ENCODE measurements at places on chromosomes 1 and 21.

- DNase-seq: no peak
These were observed 54.4 kb downstream of the PRSS38 start for GRCh38 chr1:227869851-227870305.

DNA sequence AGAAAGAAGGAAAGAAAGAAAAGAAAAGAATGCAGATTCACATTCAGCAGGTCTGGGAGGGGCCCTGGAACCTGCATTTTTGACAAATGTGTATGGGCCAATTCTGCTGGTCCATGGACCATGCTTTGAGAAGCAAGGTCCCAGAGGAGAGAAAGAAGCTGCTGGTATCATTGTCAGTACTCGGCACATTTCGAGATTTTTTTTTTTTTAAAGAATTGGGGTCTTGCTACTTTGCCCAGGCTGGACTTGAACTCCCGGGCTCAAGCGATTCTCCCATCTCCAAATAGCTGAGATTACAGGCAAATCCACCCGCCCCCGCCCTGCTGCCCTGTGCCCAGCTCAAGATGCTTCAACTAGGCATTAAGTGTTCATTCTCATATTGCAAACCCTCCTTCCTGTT is 13.6 kb upstream of the DISP3 start:
- DNase-seq: no peak

GRCh38 chr1:56345831-56346230 is 233.5 kb downstream of the PLPP3 start:
- no peak for DNase-seq

DNA sequence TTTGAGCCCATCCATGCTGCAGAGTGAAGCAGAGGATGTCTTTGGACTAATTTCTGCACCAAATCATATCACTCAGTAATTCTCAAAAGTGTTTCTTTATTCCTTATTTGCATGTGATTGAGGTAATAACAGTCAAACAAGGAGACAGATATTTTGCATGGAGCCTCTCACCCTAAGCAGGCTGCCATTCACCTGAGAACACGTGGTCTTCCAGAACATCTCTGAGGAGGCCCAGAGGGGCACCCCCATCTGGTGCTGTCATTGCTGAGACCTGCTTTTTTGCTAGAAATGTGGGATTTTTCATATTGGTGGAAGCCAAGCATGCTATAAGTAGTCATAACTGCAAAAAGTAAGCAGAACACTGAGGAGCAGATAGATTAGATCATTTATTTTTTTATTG is 7.7 kb downstream of the SLC37A1 start:
- no peak for DNase-seq

DNA sequence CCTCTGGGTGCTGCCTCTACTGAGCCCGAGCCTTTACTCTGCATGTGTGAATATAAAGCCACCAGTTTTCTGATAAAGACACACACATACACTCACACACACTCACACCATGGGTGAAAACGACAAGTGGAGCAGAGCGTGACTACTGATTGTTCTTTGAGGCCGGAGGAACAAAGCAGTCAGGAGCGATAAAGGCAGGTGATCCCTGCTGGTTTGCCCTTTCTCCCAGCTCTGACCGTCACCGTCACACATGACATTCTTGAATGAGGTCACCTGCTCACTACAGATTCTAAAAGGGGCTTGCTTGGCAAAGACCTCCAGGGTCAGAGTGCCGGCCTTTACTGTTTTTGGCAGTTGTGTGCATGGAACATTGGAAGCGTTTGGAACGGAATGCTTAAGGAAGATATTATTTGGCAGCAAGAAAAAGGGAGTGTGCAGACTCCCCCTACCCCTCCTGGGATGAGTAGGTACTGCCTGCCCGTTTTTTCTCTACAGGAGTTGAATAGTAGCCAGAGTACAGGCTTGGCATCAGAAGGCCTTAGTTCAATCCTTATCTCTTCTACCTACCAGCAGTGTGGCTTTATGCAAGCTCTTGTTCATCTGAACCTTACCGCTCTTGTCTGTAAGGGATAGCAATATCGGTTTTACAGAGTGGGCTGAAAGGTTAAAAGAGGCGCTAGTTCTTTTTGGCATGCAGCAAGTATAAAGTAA is 79.7 kb downstream of the PBX1 start:
- no peak for DNase-seq

DNA sequence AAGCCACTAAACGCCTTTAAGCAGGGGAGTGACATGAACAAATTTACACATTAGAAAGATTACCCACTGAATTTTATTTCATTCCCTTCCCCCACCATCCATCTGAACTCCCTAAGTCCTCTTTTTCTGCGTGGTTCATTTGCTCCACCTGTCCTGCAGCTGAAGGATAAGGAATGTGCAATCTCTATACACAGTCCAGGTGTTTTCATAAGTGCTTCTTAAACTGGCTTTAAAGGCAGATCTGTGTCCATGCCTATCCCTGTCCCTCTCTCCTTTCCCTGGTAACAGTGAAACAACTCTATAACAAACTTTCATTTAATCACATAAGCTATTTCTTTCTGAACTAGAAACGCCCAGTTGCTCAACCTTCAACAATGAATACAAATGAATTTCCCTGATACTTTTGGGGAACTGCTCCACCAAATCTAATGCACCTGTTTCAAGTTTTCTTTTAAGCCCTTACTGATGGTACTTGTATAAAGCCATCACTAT is 8.4 kb downstream of the GSTM3 start:
- DNase-seq: no peak

GRCh38 chr1:245812278-245812677 is 657.5 kb downstream of the KIF26B start:
- DNase-seq: no peak

DNA sequence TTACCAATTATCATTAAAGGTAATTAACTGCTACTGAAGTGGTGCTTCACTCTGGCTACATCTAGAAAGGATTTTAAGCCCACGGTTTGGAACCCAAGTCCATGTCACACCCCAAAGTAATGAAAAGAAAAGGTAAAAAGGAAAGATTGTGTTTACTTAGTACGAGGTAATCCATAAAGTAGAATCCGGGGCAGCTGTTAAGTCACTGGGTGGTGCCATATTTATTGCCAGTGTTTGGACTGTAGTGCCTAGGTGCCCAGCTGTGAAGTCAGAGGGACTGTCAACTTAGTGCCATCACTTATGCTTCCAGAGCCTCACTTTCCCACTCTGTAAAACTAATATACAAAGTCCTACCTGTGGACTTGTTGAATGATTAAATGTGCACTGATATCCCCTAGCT is 52.2 kb upstream of the GRHL3 start:
- peak; percentile 6 for DNase-seq

DNA sequence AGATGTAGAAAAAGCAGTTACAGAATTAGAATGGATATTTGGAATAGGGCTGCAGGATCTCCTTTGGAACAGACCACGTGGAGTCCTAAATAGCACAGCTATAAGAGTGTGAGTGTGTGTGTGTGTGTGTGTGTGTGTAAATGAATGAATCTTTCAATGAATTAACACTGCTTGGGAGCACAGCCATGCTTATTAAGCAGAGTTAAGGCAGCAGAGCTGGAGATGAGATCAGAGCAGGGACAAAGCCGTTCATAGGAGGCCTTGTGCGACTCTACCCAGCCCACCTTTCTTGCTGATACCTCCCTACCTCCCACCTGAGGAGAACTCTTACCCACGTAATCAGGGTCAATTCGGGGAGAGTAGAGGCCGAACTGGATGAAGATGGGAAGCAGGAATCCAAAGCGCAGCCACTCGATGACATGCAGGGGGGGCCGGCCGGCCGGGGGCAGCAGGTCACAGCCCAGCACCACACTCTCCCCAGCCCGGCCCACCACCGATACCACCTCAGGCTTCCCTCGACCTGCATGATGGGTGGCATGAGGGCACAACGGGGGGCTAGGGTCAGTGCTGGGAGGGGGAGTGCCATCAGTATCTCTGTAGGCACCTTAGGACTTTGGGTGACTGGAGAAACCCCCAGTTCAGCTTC is 2.7 kb downstream of the IGSF9 start:
- no peak for DNase-seq

DNA sequence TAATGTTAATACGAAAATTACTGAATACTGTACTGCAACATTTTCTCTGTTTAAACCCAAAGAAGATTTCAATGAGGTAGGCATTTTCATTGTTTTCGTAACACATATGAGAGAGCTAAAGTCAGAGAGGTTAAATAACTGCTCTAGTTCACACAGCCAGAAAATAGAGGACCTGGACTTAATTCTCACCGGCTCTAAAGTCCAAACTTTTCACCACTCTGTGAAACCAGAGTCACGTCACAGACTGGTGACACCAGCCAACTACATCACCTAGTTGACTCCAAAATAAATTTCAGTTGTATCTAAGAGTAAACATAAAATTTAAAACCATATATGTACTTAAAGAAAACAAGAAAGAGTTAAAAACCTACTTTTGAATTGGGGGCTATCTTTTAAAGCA is 146.7 kb downstream of the FCRL5 start:
- DNase-seq: no peak

DNA sequence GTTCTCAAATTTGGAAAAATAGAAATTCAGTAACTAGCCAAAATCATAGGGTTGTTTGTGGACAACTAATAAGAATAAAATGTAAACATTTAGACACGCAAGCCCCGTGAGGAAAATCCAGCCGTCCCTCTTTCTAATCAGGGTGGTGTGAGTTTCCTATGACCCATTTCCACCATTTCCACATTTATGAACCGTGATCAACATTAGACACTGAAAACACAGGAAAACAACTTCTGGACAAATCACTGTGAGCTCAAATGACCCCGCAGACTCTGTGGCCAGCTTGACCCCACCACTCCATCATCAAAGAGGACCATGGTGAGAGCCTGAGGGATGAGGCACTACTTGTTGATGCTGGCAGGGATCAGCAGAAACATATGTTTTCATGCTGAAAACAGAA is 101.0 kb downstream of the SIM2 start:
- DNase-seq: no peak

- DNase-seq: no peak
These were observed 73.9 kb downstream of the HIVEP3 start for GRCh38 chr1:41844781-41845272.

- DNase-seq: no peak
These were observed 108.6 kb downstream of the NTMT2 start for GRCh38 chr1:170254371-170254770.

- DNase-seq: no peak
These were observed 233.8 kb upstream of the TMEM51 start for GRCh38 chr1:14919751-14920150.

DNA sequence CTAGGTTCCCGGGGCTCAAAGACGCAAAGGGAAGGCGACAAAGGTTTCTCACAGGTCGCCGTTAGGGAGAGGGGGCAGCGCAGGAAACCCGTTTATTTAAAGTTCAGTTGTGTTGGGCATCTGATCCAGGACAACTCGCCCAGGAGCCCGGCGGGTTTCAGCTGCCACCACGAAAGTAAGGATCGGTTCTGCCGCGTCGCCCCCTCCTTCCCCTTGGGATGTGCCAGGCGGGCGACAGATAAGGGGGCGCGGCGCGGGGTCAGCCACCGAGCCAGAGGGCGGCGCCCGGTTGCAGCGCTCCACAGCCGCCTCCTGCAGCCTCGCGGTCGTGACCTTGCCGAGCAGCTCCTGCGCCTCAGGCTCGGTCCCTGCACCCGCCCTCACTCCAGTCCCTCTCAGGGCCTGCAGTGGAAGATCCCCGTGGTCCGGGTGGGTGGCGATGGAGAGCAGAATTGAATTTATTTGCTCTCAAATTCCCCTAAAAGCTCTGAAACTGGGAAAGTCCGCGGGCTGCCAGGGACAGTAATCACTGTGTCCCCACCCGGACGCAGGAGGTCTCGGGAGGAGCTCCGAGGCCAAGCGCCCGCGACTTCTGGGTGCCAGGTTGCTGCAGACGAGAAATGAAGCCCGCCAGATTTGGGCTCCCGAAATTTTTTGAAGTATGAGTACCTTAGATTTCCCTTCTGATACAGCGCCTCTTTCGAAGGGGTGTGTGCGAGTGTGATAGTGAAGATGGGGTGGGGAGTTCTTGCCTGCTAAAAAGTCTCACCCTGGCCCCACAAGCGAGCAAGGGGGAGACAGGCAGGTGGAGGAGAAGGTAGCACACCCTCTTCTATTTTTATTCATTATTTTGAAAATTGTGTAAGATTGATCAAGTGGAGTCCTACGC is 28.4 kb upstream of the NFIA start:
- no peak for DNase-seq

GRCh38 chr21:46286648-46287002 is 483 bp downstream of the YBEY start:
- DNase-seq: no peak

- no peak for DNase-seq
These were observed 83.5 kb downstream of the URB2 start for GRCh38 chr1:229709500-229710013.

DNA sequence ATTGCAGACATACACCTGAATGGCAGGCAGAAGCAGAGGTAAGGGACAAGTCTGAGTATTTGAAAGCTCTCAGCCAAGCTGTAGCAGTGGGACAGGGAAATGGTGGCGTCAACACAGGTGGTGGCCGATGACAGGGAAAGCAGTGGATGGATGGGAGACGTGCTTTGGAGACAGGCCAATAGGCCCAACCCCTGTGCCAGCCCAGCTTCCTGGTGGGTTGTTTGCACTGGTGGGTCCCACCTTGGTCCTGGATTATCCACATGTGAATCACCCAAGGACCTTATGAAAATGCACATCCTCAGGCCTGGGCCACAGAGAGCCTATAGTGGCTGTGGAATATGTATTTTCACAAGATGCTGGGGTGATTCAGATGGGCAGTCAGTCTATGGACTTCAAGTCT is 203.7 kb upstream of the VAMP3 start:
- DNase-seq: no peak

- DNase-seq: no peak
These were observed 10.9 kb downstream of the TNFRSF25 start for GRCh38 chr1:6454856-6455751.

DNA sequence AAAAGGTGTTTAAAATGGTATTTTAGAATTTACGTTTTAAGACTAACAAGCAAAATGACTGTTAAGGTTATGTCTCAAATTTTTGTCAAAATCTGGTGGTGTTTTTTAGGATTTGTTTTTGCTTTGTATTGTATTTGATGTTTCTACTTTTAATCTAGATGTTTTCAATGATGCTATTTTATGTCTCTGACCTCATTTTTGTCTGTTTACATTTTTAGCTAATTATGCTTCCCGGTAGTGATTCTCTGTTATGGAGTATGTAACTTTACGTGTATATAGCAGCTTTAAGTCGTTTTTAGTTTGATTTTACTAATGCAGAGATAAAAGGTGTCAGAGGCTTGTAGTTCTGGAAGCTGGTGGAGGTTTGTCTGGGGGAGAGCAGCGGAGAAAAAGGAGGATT is 71.8 kb downstream of the PRDM2 start:
- DNase-seq: no peak

DNA sequence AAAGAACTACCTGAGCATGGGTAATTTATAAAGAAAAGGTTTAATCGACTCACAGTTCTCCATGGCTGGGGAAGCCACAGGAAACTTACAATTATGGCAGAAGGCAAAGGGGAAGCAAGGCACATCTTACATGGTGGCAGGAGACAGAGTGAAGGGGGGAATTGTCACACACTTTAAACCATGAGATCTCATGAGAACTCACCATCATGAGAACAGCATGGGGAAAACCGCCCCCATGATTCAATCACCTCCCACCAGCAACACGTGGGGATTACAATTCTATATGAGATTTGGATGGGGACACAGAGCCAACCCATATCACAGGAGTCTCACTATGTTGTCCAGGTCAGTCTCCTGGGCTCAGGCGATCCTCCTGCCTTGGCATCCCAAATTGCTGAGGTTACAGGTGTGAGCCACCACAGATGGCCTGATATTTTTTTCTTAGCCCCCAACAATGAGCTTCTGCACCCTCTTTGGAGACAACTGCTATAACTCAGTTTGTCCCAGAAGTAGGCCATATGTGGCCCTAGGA is 22.5 kb upstream of the MORC3 start:
- no peak for DNase-seq

Data from NCI-H1436 (cell line).